Esophagus muscularis mucosa (tissue), 4 donors: ENCODE measurements at places on chromosomes 4 and X. TPM values are rescaled to one million over a fixed set of nuclear protein-coding genes. Genes with fewer than 3 reads are reported as not detected.

PAGE2 gene
- total RNA-seq = not detected

HTN3 gene
- total RNA-seq = not detected

SPARCL1 gene
- total RNA-seq = 2,231 TPM

DNA sequence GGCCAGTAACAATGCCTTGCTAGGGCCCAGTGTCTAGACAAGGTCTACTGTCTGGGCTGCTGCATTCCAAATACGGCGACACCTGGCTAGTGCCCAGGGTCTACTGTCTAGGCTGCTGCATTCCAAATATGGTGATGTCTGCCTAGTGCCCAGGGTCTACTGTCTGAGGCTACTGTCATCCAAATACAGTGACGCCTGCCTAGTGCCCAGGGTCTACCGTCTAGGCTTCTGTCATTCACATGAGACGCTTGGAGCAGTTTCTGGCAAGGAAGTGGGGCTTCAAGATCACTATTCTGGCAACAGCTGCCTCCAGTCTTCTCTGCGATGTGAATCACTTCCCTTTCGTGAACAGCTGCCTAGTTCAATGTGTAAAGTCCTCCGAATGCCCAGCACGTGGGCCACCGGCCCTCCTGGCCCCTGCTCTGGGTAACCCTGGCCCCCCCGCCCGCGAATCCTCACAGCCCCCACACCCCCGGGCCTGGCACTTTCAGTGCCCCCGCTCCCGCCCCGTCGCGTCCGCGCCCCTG lies 12.7 kb downstream of the ACOX3 start:
- DNase-seq = no peak

DNA sequence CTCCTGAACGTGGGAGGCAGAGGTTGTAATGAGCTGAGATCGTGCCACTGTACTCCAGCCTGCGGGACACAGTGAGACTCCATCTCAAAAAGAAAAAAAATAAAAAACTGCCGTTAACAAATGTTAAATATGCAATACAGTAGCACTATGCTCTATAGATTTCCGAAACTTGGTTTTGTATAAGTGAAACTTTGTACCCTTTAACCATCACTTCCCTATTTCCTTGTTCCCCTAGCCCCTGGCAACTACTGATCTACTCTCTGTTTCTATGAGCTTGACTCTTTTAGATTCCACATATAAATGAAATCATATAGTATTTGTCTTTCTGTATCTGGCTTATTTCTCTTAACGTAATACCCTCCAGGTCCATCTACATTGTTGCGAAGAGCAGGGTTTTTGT lies 74.1 kb downstream of the TAB3 start:
- no peak for DNase-seq
